RPMI7951 (cell line): ENCODE measurements at places on chromosomes 1 and 21. TPM values are rescaled to one million over a fixed set of nuclear protein-coding genes. Genes with fewer than 3 reads are reported as not detected.

DNA sequence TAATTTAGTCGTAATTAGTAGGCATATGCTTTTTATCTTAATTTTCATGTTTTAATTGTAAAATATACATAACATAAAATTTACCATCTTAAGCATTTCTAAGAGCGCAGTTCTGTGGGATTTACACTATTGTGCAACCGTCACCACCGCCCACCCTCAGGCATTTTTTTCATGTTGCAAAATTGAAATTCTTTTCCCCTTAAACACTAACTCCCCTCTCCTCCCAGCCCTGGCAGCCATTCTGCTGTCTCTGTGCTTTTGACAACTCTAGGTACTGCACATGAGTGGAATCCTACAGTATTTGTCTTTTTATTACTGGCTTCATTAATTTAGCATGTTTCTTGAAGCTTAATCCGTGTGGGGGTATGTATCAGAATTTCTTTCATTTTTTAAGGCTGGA lies 7.8 kb downstream of the PIK3CD start:
- DNase-seq: peak; percentile 63

DNA sequence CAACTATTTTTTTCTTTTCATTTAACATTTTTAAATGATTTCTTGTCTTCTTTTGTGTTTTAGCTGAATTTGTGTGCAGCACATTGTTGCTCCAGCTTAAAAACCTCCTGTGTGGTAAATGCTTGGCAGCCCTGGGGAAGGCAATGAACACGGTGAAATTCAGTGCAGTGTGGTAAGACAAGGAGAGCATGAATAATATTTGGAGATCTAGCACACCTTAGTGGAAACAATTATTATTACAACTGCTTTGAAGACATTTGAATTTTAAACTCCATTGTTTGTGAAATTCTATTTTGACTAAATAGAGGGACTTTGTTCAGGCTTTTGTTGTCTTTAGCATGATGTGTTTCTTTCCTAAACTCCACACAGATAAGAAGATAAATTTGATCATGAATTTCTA lies 242.6 kb upstream of the CXADR start:
- DNase-seq: peak; percentile 6

Gene EFCAB14
- 52.2 and 66.0 TPM in 2 replicates for total RNA-seq

DNA sequence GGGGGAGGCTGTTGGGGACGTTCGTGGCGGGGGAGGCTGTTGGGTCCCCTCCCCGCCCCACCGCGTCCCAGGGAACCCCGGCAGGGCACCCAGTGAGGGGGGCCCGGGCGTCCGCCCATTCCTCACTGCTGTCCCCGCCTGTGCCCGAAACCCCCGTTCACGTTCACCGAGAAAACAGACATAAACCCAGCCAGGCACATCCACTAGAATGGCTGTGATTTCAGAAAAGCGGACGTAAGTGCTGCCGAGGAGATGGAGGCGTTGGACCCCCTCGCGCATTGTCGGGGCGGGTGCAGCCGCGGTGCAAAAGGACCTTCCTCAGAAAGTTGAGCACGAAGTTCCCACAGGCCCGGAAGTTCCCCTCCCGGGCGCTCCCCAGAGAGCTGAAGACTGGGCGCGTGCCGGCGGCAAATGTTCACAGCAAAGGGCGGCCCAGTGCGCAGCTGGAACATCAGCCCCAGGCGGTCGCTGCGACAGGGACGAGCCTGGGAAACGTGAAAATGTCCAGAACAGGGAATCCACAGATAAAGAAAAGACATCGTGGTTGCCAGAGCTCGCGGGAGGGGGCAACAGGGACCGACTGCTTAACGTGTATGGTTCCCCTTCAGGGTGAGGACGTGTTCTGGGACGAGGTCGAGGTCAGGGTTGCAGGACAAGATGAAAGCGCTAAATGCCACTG lies 18.5 kb upstream of the SAMD11 start:
- no peak for DNase-seq

DNA sequence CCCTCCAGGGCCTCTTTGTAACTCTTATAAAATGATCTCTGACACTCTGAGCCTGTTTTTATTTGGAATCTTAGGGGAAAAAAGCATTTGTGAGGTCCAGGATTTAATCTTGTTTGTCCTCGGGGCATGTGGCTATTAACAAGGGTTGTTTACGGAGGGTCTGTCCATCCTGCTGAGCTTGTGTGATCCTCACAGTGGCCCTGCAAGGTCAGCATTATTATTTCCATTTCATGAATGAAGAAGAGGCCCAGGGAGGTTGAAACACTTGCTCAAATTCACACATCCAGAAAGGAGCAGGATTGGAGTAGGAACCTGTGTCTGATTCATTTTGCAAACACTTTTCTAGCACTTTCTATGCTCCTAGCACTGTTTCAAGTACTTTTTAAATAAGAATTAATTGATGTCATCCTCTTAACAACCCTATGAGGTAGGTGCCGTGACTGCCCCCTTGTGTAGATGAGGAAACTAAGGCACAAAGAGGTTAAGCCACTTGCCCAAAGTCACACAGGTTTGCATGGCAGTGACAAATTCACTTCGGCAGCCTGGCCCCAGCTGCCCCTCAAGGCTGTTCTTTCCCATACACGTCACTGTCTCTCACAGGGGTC lies 178.9 kb downstream of the MIS18A start:
- DNase-seq: no peak

DNA sequence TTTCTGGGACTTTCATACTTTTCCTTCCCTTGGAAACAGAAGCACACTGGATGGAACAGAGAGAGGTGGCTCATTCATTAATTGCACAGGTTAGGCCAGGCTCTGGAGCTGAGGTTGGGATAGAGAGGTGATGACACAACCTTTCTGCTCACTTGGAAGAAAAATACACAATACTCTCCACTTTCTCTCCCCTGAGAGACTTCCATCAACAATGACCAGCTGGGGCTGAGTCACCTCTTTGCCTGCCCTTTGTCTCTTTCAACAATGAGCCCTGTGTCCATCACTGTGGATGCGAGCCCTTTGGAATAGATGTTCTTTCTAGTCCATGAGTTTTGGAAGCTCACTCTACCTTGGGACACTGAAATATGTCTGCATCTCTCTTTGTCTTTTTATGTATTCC lies 43.1 kb downstream of the ATP2B4 start:
- peak; percentile 74 for DNase-seq

- no peak for DNase-seq
Observed at GRCh38 chr1:58620926-58621325, 43.9 kb upstream of the TACSTD2 start.

Gene CLDN19
- not detected in 2 replicates for total RNA-seq
